Stimulated activated CD8-positive, alpha-beta memory T cell treated with anti-CD3 and anti-CD28 coated beads, Interleukin-2, amount 100 ng/mL, for 48 hours (primary cell): ENCODE measurements at places on chromosomes 16 and 17.
A peak's percentile ranks its signal among the peaks of the same experiment; 100 is the strongest.

GRCh38 chr16:8905795-8906591 lies 23.8 kb downstream of the LITAFD start:
- DNase-seq: no peak

DNA sequence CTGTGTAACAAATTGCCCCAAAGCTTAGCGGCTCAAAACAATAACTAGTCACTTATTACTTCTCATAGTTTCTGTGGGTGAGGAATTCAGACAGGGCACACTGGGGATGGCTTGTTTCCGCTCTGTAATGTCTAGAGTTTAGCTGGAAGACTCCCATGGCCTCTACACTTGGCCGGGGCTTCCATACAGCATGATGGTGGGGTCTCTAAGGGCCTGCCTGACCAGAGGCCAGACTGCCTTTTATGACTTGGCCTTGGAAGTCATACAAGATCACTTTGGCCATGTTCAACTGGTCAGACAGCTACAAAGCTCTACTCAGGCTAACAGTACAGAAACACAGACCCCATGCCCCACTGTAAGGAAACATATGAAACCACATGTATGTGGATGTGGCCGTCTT lies 8.2 kb downstream of the GLP2R start:
- DNase-seq: no peak

DNA sequence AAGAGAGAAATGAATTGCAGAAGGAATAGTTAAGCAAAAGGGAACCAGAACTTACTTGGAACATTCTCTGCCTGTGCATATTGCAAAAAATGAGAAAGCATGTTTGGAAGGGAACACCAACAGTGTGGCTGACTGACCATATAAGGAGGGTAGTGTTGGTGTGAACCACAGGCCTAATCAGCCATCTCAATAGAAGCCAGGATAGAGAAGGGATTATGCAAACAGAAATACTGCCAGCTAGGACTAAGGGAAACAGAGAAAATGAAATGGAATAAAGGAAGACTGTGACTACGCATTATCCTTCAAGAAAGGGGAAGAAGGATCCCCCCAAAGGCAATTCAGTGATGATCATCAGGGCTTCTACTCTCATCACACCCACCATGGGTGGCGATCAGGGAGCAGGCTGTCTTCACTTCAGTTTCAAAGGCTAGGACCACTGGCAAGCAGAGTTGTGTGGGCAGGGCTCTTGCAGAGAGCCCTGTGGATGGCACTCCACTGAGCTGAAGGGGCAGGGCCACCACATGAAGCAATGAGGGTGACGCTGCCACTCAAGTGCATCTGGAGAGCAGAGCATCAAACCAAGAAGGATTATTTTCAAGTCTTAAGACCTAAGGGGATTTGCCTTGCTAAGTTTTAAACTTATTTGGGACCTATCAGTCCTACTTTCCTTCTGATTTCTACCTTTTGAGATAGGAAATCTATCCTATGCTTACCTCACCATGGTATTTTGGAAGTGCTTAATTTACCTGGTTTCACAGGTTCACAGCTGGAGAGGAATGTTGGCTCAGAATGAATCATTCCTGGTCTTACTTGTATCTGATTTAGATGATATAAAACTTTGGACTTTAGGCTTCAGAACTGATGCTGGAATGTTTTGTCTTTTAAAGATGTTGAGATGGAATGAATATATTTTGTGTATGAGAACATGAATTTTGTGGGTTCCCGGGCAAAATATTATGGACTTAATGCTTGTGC lies 140.5 kb downstream of the SSH2 start:
- DNase-seq: no peak

GRCh38 chr16:81875461-81875860 lies 96.4 kb downstream of the PLCG2 start:
- DNase-seq: no peak

GRCh38 chr16:60818465-60818864 lies 1217.8 kb downstream of the CDH8 start:
- DNase-seq: no peak

- DNase-seq: no peak
Measured at GRCh38 chr17:73519714-73520368, 124.4 kb downstream of the SDK2 start.

GRCh38 chr17:2909175-2909845 lies 113.1 kb downstream of the RAP1GAP2 start:
- no peak for DNase-seq

DNA sequence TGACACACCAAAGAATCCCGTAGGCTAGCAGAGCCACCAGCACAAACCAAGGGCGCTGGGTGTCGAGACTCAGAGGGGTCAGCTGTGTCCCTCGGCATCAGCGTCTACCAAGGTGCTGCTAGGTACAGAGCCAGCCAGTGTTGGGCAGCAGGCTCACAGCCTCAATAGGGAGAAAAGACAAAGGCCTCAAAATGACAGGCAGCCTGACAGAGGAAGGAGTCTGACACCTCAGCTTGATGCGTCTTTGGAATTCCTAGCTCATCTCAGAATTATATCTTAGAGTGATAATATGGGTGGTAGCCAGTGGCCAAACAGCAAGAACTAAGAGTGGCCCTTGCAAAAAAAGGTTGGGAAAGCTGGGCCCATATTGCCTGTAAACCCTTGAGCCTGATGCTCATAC lies 45.9 kb downstream of the HS3ST3B1 start:
- no peak for DNase-seq

DNA sequence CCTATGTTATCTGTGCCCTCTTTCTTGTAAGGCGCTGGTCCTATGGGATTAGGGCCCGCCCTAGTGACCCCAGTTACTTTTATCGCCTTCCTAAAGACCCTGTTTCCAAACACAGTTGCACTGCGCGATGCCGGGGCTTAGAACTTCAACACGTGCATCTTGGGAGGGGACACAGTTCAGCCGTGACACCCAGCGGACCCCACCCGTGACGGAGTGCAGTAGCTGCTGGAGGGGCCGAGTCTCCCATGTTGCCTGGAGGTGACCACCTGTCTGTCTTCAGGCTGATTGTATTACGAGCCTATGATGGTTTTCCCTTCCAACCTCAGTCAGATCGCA lies 9.4 kb downstream of the BAIAP2 start:
- DNase-seq: no peak

DNA sequence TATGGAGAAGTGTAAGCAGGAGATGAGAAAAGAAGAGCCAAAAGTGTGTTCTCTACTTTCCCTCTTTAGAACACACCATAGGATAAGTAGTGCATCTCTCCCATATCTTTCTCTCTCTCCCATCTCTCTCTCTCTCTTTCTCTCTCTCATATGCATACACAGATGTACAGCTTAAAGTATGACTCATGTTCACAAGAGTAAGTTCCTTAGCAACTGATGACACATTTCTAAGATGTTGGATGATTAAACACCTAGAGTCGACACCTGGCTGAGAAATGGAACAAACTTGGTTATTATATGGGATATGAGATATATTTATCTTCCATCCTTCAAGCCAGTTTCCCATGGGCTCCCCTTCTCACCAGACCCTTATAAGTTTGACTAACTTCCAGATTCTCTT lies 113.5 kb downstream of the TMEM132E start:
- no peak for DNase-seq

DNA sequence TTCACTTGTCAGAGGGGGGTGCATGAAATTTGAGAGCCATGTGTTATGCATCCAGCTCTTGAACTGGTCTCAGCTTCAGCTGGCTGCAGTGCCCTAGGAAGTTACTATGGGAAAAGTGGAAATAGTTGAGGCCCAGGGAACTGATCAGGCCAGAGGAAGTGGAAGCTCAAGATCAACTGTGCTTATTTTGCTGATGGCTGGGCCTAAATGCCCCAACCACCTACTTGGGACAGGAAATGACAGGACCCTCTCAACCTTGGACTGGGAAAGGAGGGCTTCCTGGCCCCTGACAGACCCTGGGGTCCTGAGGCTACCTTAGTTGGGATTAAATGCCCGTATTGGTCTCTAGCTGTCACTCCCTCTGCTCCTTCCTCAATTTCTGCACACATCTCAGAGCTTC lies 1.2 kb upstream of the TAOK2 start:
- DNase-seq: no peak

- peak; percentile 49 for DNase-seq
Measured at GRCh38 chr17:81322271-81323082, 27.4 kb upstream of the SLC38A10 start.

DNA sequence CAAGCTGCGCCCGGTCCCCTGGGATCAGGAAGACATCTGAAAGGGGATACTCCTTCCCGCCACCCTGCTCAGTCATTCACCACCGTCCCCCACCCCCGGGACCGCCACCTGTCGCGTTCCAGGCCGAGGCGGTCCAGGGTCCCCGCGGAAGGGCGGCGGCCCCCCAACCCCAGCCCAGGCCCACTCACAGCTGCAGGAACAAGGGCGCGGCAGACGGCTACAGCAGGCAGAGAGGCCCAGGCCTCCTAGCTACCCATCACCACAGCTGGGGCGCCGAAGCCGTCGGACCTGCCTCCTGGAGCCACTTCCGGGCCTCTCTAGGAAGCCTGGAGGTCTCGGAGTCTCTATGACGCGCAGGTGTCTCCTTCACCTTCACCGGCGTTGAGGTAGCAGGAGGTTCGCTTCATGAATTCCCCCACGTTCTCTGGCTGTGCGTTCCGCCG lies at the start of gene SDR42E1:
Gene SDR42E1 (minus strand): TSS at position 272 of the 443 bp plus-strand sequence. CDS start 10,612 bp downstream, outside the sequence.
- peak; percentile 48 for DNase-seq

DNA sequence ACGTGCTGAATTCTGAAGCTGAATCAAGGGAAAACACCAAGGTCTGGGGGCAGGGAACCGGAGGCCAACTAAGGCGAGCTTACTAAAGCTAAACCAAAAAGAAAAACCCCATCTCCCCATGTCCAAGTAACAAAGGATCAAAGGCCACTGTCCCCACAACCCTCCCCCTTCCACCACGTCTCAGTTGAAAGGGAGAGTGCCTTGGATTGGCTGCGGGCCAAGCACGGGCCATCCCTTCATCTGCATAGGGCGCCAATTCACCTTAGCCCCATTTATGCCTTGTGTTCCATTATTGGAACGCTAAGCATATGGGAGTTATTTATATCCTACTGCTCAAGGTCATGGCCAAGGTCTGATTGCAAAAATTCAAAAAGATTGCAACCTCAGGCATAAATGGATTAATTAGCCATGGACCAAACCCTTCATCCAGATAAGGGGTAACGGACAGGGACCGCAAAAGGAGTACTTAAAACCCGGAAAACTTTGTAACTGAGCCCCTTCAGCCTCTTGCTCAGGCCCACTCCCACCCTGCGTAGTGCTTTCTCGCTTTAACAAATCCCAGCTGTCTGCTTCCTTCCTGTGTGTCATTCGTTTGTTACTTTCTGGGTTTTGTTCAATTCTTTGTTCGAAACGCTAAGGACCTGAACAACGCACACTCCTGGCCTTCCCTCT lies 740 bp upstream of the ATP6V0D1 start:
- peak; percentile 28 for DNase-seq

DNA sequence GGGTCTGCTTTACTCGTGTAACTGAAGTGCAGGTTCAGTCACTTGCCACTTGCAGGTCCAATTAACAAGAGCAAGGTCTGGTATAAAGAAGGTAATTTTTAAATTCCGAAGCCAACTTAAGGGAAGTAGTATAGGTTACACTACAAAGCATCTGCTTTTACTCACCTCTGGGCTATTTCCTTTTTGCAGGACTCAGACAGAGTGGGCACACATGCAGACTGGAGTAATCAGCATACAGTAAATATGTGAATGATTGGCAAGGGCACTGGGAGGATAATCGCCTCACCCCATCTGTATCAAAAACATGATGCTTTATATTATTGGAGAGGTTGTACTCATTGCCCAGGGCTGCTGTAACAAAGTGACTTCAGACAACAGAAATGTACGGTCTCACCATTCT lies 160.1 kb upstream of the CDH5 start:
- DNase-seq: no peak

- DNase-seq: no peak
Measured at GRCh38 chr17:68006797-68007196, 10.5 kb upstream of the C17orf58 start.

- no peak for DNase-seq
Measured at GRCh38 chr17:43906951-43907424, 348 bp downstream of the MPP2 start.

DNA sequence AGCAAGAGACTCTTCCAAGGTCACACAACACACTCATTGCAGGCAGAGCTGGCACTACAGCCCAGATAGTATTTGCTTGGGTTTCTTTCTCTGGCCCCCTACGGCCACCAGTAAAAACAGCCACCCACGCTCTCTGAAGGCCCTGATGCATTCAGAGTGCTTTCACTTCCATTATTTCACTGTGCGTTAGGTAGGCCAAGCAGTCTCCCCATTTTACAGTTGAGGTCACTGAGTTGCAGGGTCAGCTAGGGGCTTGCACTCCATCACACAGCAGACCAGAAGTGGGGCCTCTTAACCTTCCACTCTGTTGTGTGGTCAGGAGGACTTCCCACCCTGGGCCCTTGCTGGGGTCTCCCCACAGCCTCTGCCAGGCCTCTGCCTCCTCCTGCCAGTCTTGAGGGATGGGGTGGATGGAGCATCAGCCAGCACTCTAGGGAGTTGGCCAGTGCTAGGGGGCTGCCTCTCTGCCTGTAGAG lies 2.5 kb downstream of the TBX21 start:
- DNase-seq: no peak

GRCh38 chr17:382644-383533 lies 30.3 kb upstream of the RPH3AL start:
- DNase-seq: no peak

GRCh38 chr16:82031116-82032084 lies 3.7 kb upstream of the HSD17B2 start:
- DNase-seq: no peak

GRCh38 chr16:87391950-87392820 lies at the start of gene MAP1LC3B:
Gene MAP1LC3B (plus strand): TSS chr16:87392336. CDS start chr16:87392428, 92 bp downstream.
- peak; percentile 98 for DNase-seq

GRCh38 chr17:73427198-73427597 lies 115.4 kb upstream of the CDC42EP4 start:
- no peak for DNase-seq

GRCh38 chr16:77540646-77541045 lies 105.8 kb upstream of the ADAMTS18 start:
- no peak for DNase-seq

DNA sequence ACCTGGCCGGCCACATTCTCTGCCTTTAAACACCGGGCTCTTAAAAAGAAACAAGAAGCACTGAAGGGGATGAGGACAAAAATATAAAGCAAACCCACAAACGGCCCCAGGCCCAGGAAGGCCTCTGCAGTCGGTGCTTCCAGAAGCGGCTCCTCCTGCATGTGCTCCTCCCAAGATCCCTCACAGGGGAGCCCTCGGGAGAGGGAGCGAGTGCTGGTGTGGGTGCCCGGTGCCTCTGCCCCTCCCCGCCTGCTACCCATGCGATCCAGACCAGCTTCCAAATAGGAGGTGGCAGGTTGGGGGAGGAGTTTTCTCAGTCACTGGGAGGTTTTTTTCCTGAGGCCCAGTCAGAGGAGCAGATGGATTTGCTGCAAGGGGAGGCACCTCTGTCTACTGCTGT lies 15.8 kb downstream of the KDM8 start:
- no peak for DNase-seq

- no peak for DNase-seq
Measured at GRCh38 chr17:21528031-21528695, 152.0 kb downstream of the KCNJ12 start.

GRCh38 chr17:67679225-67679624 lies 38.5 kb upstream of the NOL11 start:
- no peak for DNase-seq

GRCh38 chr16:88062341-88063210 lies 111.3 kb downstream of the BANP start:
- DNase-seq: no peak
